ENCODE measurements at places on chromosomes 3 and 15. TPM values are rescaled to one million over a fixed set of nuclear protein-coding genes. Genes with fewer than 3 reads are reported as not detected.

SLC22A14 gene
- 0.64 TPM for total RNA-seq

PRSS50 gene
- total RNA-seq = not detected

PIF1 gene
- 8.1 TPM for total RNA-seq

ACKR2 gene
- 0.61 TPM for total RNA-seq

C3orf85 gene
- not detected for total RNA-seq

PLSCR5 gene
- not detected for total RNA-seq

DNA sequence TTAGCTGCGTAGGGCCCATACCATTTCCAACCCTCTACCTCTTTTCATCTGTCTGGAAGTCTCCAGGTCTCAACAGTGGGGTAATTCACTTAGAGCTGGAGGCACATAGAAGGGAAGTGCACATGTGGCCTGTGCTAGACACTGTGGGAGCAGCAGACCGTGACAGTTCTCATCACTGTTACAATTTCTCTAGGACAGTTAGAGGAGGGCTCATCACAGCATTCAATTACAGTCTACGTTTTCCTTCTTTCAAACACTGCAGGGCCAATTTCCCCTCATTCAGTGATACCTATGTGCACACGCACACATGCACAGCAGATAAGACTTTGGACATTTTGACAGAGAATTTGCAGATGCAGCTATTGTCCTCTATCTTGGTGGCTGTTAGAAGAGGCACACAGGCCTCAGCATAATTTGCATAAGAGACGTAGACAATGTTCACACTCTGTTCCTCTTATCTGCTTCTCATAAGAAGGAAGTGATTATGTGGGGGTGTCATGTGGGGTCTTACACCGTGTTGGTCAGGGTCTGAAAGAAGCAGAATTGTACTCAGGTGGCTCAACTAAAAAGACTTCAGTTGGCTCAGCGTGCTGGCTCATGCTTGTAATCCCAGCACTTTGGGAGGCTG is 12.6 kb upstream of the HRG start:
- DNase-seq = no peak

- DNase-seq = no peak
Measured at GRCh38 chr3:32719335-32719734, 34.3 kb downstream of the CNOT10 start.

- DNase-seq = no peak
Measured at GRCh38 chr15:90597577-90597976, 67.9 kb downstream of the CRTC3 start.

DNA sequence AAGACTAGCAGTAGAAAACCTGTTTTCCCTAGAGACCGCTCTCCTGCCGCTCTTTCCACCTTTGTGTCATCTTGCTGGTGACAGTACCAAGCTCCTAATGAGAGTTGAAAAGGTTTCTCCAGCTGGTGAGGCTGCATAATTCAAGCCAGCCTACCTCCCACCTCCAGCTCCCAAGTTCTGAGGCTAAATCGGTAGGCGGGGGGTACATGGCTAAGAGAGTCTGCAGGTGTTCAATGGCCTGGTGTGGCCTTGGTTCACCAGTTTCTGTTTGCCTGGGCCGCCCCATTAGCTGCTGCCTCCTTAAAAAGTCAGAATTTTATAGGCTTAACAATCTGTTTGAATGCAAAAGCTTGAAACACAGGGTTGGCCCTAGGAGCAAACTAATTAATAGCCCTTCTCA is 262.8 kb downstream of the SLCO3A1 start:
- DNase-seq = no peak

DNA sequence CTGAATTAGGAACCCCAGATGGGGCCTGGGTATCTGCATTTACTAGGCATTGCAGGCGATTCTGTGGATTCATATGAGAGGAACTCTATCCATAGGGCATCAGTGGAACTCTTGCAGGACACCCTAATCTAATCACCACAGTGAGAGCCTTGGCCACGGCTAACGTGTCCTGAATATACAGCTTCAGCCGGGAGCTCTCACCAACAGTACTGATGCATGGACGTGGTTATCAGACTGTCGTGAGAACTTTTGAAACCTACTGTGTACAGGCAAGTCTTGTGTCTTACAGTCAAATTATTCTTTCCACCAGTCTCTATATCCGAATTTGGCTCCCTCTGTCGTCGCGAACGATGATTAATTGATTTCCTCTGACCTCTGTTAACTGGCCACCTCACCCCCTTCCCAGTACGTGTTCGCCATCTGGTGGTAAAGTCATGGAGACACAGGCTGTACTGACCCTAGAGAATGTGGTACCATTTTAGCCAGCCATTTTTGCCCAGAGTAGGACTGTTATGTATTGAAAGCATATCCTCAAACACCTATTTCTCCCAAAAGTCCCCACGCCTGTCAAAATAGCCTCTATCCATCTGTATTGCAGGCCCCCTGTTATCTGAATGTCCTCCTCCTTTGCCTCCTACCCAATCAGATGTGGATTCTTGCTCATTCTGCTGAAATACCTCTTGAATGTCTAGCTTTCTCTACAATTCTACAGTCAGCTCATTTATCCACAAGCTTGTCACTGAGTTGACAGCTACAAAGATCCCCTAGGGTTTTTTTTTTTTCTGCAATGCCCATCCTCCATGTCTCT is 39.7 kb downstream of the GLDN start:
- peak; percentile 87 for DNase-seq

DNA sequence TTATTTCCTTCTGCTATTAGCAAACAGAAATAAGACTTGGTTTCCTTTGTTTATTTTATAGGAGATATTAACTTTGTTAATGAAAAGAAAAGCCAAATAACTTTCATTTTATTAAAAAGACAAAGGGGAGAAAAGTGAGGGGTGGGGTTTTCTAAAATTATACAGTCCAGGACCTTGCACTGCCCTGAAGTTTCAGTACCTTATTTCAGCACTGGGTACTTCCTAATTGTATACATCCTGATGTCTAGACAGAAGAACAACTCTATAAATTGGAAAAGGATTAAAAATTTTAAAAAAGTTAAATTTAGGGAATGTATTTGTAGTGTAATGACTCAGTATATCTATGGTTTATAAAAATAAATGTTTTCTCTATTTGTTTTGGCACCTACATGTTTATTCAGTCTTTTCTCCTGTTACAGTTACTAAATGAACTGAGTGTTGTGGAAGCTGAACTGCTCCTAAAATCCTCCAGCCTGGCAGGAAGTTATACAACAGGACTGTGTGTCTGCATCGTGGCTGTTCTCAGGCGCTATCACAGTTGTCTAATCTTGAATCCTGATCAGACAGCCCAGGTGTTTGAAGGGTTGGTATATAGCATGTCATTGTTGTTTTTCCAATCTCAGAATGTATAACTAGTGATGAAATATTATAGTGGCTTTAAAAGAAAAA is 27.6 kb upstream of the P2RY13 start:
- peak; percentile 54 for DNase-seq

- no peak for DNase-seq
Measured at GRCh38 chr15:29665444-29666003, 156.7 kb downstream of the TJP1 start.

- DNase-seq = no peak
Measured at GRCh38 chr3:149753717-149754116, 1.4 kb upstream of the COMMD2 start.

DNA sequence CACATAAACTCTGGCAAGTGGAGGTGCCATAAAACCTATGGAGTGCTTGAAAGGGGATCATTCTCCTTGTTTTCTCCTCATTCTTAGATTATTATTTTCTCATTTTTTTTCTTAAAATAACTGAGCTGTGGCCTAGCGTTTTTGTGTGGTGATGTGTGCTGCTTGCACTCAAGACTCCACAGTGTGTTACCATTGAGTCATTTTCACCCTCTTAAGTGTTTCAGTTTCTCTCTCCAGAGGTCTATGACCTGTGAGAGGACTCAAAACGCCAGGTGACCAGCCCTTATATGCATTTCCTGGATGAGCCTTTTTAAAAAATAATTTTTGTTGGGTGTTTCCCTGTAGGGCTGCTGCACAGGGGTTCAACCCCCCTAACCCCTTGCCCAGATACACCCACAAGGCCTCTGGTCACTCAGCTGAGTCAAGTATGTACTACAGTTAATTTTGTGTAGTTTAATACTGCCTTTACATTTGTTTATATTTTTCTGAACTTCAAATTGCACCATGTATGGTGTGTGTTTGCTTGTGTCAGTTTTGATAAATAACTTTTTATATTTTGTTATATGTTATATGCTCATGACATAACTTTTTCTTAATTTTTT is 15.4 kb upstream of the BTLA start:
- no peak for DNase-seq

GRCh38 chr3:60080648-60081047 is 1030.8 kb upstream of the CFAP20DC start:
- no peak for DNase-seq

- peak; percentile 17 for DNase-seq
Measured at GRCh38 chr15:95196176-95196915, 965.0 kb downstream of the MCTP2 start.

GRCh38 chr3:119304201-119304713 is 10.1 kb downstream of the ARHGAP31 start:
- DNase-seq = peak; percentile 48

DNA sequence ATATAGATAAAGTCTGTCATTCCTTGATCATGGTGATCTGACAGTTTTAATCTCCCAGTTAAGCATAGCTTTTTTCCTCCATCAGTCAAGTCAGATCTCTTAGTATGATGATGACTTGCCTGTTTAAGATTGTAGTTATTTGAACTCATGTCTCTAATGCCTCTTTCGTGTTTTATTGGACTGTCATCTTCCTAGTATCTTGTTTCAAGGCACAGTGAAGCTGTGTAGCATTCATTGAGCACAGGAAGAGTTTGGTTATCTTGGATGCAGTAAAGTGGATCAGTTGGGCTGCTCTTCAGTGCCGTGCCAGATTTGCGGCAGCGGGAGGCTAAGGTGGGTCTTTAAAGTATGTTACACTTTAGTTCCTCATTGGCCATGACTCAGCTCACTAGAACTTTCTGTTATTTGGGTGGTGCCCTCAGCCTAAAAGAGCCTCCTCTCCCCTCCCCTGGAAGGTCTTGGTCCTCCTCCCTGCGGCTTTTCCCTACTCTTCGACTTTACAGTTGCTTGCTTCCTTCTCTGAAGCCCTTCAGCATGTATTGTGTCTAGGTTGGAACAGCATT is 45.7 kb upstream of the SKOR1 start:
- DNase-seq = no peak

- DNase-seq = peak; percentile 92
Measured at GRCh38 chr3:194575484-194576210, 57.6 kb downstream of the TMEM44 start.

GRCh38 chr15:26901041-26901440 is 34.2 kb downstream of the GABRA5 start:
- DNase-seq = no peak

DNA sequence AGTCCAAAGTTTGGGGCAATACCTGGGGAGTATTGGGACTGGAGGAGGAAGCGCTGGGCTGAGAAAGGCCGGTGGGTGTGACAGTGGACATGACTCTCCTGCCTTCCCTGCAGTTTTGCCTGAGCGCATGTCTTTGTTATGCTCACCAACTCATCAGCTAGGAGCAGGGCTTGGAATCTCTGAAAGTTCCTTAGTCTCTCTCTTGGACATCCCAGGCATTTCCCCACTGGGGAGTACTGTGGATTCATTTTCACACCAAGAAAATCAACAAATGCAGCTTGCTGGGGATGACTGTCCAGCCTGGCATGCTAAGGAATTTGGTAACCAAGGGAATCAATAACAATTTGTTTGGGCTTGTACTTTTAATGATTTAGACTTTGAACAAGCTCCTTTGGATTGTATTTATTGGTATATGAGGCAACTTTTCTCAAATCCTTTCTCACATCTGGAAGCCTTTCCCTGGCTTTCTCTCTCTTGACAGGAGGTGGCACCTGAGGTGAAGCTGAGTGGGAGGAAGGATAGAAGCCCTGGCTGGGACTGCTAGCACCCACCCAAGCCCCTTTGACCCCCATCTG is 48.5 kb upstream of the CHST2 start:
- no peak for DNase-seq

- peak; percentile 45 for DNase-seq
Measured at GRCh38 chr3:188830893-188831292, 340.9 kb upstream of the TPRG1 start.

DNA sequence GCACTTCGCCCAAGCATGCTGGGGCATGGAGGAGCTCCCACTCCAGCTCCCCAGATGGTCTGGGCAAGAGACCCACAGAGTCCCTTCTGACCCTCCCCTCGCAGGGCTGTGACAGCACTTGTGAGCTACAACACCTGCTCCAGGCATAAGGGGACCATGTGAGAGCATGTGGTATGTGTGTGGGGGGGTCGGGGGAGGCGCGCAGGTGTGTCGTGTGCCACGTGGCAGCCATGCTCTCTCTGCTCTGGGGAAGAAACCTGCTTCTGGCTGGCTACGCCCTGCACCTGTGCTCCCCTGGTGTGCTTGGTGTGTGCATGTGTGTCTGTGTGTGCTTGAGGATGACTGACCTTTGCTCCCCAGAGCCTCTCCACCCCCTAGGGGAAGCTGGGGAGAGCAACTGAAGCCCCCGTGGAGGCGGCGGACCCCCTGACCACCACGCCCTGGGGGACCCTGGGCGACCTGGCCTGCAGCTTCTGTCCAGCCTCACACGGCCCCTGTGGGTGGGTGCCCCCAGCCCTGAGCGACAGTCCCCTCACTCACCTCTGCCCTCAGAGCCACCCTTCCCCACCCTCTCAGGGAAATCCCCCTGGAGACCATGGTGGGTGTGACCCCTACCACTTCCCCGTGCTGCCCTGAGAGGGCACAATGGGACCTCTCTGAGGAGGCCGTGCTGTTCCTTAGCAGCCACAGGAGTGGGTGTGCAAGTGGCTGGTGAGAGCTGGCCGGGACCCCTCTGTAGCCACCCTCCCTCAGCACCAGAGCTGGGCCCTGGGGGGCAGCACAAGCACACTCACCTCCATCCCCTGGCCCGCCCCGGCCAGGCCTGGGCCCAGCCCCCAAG is 16.6 kb upstream of the SEC13 start:
- DNase-seq = no peak

Measured in MCF 10A (cell line).